ENCODE measurements at places on chromosomes 7 and 10.

GRCh38 chr10:122911889-122912484 is 1.6 kb downstream of the FAM24A start:
- DNase-seq, result peak; percentile 46

- no peak for DNase-seq
Measured at GRCh38 chr7:87510411-87510875, 35.0 kb upstream of the ABCB4 start.

DNA sequence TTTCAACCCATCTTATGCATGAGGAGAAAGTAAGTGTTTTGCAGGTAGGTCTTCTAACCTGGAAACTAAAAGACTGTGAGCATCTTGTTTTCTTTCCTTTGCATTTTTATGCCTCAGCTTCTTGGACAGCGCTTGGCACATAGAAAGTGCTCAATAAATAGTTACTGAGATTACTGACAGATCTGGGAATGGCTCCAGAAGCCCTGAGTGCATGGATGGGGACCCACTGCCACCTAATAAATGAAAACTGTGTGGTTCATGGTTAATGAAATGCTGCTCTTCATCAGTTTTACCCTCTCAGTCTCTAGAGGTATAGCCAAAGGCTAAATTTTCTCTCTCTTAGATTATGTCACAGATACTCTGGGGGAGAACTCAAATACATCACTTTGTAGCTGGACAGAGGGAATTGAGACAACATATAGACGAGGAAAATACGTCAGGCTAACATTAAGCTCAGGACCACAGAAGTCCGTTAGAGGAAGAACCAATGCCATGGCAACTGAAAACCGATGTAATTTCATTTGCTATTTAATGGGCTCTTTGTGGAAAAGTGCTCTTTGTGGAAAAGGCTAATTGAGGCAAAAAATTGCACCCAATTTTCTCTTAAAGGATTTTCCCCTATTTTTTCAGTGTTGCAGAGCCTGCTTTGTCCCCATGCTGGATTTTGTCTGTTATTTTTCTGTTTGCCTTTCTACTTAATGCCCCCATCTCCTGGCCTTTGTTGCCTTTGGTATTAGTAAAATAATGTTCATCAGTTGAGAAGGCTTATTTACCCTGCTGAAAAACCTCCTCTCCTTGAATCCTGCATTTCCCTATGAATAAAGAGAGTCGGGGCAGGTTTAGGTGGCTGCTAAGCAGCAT is 17.8 kb downstream of the ASB4 start:
- DNase-seq, result no peak

DNA sequence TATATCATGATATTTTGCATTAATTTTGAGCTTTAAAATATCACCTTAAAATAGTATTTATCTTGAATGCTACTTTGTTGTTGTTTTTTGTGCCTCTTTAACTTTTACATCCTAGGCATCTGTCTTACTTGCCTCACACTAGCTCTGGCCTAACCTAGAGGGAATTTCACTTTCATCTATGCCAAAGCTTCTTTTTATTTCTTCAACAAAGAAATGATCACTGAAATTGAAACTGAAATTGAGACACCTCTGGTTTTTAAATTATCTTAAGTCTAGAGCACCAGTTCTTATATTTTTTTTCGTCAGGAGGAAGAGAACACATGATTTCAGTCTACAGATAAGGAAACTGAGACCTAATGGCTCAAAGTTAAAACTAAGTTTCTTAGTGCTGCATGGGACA is 3.5 kb upstream of the SCIN start:
- no peak for DNase-seq

DNA sequence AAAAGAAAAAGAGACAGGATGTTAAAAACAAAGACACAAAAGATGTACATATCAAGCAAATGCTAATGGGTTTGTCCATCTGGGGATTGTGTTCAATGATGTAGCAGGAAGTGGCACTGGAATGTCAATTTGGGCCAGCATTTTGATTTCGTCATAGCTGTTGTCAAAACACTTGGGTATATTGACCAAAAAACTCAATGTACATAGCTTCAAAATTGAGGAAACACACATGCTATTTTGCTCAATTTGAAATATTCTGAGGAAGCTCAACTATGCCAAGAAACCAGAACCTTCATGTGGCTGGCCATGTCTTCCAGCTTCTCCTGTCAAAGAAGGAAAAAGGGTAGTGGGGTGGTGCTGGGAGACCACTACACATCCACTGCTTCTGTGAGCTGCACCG is 212.7 kb upstream of the GHITM start:
- DNase-seq, result no peak

DNA sequence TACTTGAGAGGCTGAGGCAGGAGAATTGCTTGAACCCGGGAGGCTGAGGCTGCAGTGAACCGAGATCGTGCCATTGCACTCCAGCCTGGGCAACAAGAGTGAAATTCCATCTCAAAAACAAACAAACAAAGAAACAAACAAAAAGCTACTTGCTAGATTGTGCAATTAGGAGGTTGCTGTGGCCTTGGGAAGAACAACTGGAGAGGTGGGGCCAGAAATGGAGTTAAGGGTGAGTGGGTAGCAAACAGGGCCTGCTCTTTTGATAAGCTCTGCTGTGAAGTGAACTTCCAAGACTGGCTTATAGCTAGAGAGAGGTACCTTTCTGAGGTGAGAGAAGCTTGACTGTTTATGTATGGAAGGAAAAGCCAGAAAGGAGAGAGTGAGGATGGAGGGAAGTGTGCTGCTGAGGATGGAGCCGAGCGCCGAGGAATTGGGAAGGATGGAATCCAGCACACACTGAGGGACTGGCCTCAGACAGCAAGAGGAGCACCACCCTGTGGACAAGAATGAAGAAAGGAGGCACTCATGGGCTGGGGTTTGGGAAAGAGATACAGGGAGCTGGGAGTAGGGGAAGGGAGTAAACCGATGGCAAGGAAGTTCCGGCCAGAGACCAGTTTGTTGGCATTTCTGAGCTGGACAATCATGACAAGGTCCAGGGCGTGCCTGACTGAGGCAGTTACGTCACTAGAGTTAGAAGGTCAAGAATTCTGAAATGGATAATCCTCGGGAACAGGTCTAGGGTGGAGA is 7.0 kb upstream of the RPEL1 start:
- no peak for DNase-seq

DNA sequence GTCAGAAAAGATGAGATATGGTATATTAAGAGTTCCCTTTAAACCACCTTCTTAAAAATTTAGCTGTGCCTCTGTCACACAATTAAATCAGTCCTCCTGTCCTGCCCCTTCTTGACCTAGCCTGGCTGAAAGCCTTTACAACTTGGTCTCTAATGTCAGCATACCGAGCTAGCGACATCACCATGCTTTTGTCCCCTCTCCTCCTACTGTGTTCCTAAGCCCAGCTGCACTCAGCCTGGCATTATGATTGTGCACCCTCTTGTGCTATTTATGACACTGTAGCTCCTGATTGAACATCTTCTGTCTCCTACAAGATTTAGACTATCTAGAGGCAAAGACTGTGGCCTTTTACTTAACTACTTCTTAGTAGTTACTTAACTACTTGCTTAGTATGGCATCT is 29.2 kb downstream of the TDRD1 start:
- DNase-seq, result no peak

GRCh38 chr10:24912215-24912614 is 40.2 kb downstream of the PRTFDC1 start:
- DNase-seq, result no peak

DNA sequence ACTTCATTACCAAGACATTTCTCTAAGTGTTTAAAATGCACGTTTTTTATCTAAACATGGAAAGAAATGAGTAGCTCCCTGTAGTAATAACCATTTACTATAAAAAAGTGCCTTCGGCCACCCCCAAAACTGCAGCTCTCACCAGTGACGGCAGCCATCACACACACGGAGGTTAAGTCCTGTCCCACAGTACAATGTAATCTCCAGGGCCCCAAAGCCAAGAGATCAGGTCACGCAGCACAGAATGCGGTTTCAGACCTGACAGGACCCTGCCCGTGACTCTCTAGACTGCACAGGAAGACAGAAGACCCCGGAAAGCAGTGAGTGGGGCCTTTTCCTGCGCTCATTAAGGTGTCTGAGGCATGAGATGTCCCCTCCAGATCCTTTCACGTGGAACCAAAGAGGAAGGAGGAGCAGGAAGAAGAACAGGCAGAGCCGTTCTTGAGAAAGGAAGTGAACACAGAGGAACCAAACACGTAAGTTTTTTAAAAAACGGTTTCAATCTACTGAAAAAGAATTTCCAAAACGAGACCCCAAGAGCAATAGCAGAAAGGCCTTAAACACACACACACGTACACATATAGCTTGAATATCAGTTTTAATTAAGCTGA is 125.7 kb downstream of the ZMYND11 start:
- DNase-seq, result no peak

GRCh38 chr10:122647383-122647968 is 52.2 kb downstream of the C10orf120 start:
- no peak for DNase-seq

GRCh38 chr10:16612115-16612980 is 90.7 kb upstream of the C1QL3 start:
- DNase-seq, result no peak

- DNase-seq, result peak; percentile 14
Measured at GRCh38 chr10:5976512-5977470, 552 bp downstream of the IL15RA start.

GRCh38 chr10:93703066-93703465 is 674 bp upstream of the FRA10AC1 start:
- no peak for DNase-seq

- no peak for DNase-seq
Measured at GRCh38 chr7:147311336-147311735, 1194.7 kb downstream of the CNTNAP2 start.

- DNase-seq, result no peak
Measured at GRCh38 chr7:81887098-81888090, 117.5 kb upstream of the HGF start.
